Kidney (tissue), 22 donors: ENCODE measurements at places on chromosomes 5 and 9. TPM values are rescaled to one million over a fixed set of nuclear protein-coding genes. Genes with fewer than 3 reads are reported as not detected.

DNA sequence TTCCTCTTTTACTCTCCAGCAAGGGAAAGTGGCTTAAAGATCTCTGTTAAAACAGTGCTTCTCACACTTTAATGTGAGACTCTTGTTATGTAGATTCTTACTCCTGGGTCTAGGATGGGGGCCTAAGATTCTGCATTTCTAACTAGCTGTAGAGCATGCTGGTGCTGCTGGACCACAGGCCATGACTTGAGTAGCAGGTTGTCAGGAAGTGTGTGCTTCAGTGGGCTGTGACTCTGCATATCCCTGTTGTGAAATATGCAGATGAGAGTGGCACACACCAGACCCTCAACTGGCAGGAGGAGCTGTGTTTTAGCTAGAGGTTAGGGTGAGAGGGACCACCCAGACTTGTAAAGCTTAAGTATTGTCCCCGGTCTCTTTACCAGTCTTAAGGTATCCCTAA is 191.1 kb upstream of the DMRT1 start:
- no peak overlapping the region for H3K27ac ChIP-seq
- no peaks in the 10 kb centered on the region for H3K36me3 ChIP-seq
- H3K27me3 ChIP-seq, result no peaks in the 10 kb centered on the region
- peak overlapping the region; percentile 28 for H3K4me3 ChIP-seq

TAF11L10 gene
- total RNA-seq, result not detected

SLC35D2 gene
- total RNA-seq, result 27.7 TPM

SELENOP gene
- total RNA-seq, result 305 TPM

SH3TC2 gene
- total RNA-seq, result 1.3 TPM

CCL27 gene
- total RNA-seq, result not detected

C9orf43 gene
- 0.50 TPM for total RNA-seq

ESM1 gene
- 0.38 TPM for total RNA-seq

GRCh38 chr5:44660251-44660650 is 148.5 kb upstream of the MRPS30 start:
- no peak overlapping the region for H3K27ac ChIP-seq
- H3K27me3 ChIP-seq, result no peaks in the 10 kb centered on the region

KIF20A gene
- total RNA-seq, result 0.63 TPM

DNA sequence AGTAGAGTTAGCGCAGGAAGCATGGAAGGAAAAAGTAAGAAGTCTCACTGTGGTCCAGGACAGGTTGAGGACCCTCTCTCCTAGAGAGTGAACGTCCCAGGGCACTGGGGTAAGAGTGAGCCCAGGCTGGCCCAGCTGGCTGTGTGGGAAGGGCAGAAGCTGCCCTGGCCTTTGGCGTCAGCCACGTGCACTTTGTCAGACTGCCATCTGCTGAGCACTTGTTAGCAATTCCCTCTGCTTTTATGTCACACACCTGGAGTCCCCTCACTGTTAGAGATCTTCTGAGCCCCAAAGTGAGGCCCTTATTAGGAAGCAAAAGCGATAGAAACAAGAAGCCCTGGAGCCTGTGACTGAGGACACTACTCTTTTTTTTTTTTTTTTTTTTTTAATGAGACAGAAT is 79.1 kb downstream of the UGCG start:
- H3K4me3 ChIP-seq, result no peak overlapping the region
- no peak overlapping the region for H3K27ac ChIP-seq
- H3K27me3 ChIP-seq, result no peaks in the 10 kb centered on the region
- DNase-seq, result peak; percentile 33

- H3K27ac ChIP-seq, result no peak overlapping the region
- DNase-seq, result no peak
- H3K4me3 ChIP-seq, result no peak overlapping the region
- H3K36me3 ChIP-seq, result no peaks in the 10 kb centered on the region
These were observed 8.6 kb downstream of the GBGT1 start for GRCh38 chr9:133155156-133155555.
